H1 (cell line): ENCODE measurements at places on chromosomes 3 and 15. TPM values are rescaled to one million over a fixed set of nuclear protein-coding genes. Genes with fewer than 3 reads are reported as not detected.

ZNF660 gene
- 11.7 and 13.0 TPM in 2 replicates for total RNA-seq

OR5AC2 gene
- not detected in 2 replicates for total RNA-seq

TM4SF1 gene
- total RNA-seq = 0.26 and 1.5 TPM in 2 replicates

ECE2 gene
- total RNA-seq = 0.48 and 0.86 TPM in 2 replicates

RASGRP1 gene
- total RNA-seq = 2.1 and 4.1 TPM in 2 replicates

TMEM62 gene
- 3.5 and 4.0 TPM in 2 replicates for total RNA-seq

RHCG gene
- 0.46 TPM in 1 of 2 replicates, not detected in the other for total RNA-seq

ZDHHC23 gene
- total RNA-seq = 14.1 and 15.7 TPM in 2 replicates

GP5 gene
- 0.10 and 0.13 TPM in 2 replicates for total RNA-seq

GOLGA6L4 gene
- 3.6 and 3.7 TPM in 2 replicates for total RNA-seq

CCR8 gene
- not detected in 2 replicates for total RNA-seq

SCAMP2 gene
- 40.3 and 41.7 TPM in 2 replicates for total RNA-seq

BTLA gene
- total RNA-seq = not detected in 2 replicates

NR2C2 gene
- total RNA-seq = 43.1 and 44.4 TPM in 2 replicates

ARL14 gene
- total RNA-seq = not detected in 2 replicates

GRCh38 chr3:90128391-90128790, 1021.0 kb downstream of the EPHA3 start:
- DNase-seq = no peak

GRCh38 chr3:4466741-4467521, at the start of gene SUMF1:
Gene SUMF1 (minus strand): TSS chr3:4467269. CDS start chr3:4467245, 24 bp downstream.
- peak; percentile 88 for DNase-seq

DNA sequence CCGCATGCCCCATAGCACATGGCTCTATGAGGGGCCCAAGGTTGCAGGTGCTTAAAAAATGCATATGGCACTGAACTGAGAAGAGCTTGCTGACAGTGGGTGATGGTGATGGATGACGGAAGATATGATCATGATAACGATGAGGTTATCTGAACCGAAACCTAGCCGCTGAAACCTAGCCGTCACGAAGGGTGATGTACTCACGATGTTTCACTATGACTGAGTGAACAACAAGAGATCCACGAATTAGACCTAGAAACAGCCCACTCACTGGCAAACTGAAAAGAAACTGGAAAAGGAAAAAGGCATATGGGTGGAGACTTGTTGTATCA, 57.6 kb upstream of the BCL6 start:
- DNase-seq = no peak

DNA sequence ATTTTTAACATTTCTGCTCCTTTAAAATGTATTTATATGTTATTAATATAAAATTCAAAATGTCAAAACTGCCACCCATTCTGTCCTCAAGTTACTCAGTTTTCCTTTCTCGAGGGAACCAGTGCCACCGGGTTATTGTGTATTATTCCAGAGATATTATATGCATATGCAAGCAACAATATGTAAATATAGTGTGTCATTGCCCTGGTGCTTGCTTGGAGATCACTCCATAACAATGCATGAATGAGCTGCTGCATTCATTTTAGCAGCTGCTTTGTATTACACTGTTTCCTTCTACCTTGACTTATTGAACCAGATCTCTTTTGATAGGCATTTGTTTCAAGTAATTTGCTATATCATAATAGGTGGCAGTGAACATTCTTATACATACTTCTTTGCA, 509.1 kb downstream of the MCTP2 start:
- DNase-seq = no peak

GRCh38 chr3:90010341-90010740, 902.9 kb downstream of the EPHA3 start:
- no peak for DNase-seq

DNA sequence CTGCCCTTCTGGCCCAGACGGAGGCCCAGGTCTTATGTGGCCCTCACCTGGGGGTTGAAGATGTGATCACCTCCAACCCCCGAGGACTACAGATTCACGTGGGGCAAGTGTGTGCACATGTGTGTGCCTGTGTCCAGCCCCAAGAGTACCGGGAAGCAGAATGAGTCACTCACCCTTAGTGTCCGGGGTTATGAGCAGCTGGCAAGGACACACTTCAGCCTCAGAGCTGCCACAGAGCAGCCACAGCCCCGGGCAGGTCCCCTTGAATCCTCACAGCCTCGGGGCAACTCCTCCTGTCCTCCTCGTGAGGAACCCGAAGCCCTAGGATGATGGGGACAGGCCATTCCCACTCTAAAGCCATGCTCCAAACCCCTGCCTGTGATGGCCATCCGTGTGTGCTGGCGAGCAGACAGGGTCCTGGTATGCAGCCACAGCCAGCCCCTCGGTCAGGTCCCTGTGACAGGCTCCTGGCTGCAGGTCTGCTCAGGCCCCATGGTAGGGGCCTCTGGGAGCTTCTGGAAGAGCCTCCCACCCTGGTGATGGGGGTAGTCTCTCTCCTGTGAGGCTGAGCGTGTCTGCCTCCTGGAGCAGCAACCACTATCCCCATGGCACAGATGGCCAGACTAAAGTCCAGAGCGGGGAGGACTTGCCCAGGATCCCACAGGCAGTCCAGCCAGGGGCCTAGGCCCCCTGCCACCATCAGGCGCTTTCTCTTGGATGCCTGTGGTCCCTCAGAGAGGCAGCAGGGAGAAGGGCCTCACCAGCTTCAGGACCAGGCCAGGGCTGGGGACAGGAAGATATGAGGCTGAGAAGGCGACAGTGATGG, 852 bp downstream of the STAB1 start:
- no peak for DNase-seq

- DNase-seq = no peak
These were observed 19.0 kb downstream of the SPATA12 start for GRCh38 chr3:57079474-57079831.

GRCh38 chr3:24154013-24154695, 209.1 kb downstream of the NR1D2 start:
- no peak for DNase-seq

- DNase-seq = no peak
These were observed 11.7 kb upstream of the LYZL4 start for GRCh38 chr3:42421818-42422796.

- no peak for DNase-seq
These were observed 402.6 kb downstream of the NLGN1 start for GRCh38 chr3:173800154-173800553.

GRCh38 chr15:95989392-95989791, 341.1 kb upstream of the NR2F2 start:
- no peak for DNase-seq

DNA sequence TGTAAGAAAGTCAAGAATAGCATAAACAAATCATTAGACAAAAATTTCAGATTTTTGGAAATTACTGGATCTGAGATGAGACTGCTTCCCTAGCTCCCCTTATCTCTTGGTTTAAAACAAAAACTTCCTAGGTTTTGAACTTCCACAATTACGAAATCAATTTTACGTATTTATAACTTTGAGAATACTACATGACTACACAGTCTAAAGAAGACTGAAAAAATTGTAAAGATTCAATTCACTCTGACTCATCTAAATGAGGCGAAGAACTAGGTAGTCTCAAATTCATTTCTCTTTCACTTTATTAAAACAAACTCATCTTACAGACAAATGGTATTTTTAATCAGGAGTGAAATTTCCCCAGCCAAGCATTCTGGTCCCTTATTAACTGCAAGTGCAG, 10.3 kb downstream of the CCDC54 start:
- DNase-seq = no peak

GRCh38 chr15:31487811-31488436, 161.3 kb downstream of the KLF13 start:
- no peak for DNase-seq

GRCh38 chr15:72824112-72824511, 40.6 kb upstream of the ADPGK start:
- no peak for DNase-seq

DNA sequence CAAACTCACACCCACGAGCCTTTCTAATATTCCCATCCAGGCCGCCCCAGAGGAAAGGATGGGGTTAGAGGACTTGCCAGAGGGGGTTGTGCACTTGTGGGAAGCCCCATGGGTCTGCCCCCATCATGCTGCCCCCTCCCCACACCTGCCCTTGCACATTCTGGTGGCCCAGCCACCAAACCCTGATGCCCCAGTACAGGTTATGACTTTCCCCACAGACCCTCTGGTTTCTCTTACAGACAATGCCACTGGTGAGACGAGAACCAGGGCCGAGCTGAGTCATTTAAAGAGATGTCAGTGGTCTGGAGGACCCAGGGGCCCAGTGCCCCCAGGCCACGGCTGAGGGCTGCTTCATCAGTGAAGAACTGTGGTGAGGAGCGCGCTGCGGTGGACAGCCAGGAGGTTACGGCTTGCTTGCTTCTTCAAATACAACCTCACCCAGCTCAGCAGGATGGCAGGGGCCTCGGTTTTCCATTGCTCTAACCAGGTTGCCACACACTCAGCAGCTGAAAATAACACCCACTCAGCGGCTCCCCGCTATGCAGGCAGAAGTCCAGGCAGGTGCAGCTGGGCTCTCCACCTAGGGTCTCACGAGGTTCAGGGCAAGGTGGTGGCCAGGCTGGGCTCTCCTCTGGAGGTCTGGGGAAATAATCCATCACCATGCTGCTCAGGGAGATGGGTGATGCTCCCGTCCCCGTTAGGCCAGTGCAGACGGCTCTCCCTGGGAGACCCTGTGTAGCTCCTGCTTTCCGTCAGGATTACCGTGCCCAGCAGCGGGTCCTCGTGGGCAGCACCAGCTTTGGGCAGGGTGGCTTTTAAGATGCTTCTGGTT, 13.8 kb upstream of the SNRPA1 start:
- no peak for DNase-seq

GRCh38 chr3:161600173-161600572, 103.6 kb downstream of the OTOL1 start:
- no peak for DNase-seq

GRCh38 chr3:100662113-100662823, 47.0 kb upstream of the TFG start:
- no peak for DNase-seq

DNA sequence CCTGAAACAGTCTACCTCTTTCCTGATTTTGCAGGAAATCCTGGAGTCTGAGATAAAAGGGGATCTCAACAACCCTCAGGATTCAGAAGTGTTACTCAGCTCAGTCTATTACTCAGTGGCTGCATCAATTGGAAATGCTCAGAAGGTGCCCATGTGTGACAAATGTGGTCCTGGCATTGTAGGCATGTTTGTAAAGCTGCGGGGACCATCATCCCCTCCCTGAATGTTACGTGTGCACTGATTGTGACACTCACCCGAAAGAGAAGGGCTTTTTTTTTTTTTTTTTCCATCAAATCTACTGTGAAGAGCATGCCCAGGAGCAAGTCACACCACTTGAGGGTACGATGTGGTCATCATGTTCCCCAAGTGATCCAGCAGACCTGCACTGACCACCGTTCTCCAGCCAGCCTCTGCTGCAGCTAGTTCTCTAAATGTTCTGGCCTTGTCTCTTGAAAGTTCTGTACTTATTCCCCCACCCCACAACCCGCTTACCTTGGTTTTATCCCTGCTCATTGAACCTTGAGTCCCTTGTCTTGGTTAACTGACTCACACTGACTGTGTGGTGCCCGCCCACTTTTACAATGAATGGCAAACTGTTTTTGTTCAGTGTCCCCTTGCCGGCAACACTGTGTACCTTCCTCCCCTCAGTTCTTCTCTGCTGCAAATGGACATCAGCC, 19.8 kb downstream of the ST3GAL6 start:
- DNase-seq = no peak

GRCh38 chr3:183491109-183491922, 62.9 kb upstream of the MCF2L2 start:
- DNase-seq = peak; percentile 45

- peak; percentile 45 for DNase-seq
These were observed 105.7 kb downstream of the IGF1R start for GRCh38 chr15:98753726-98754656.

GRCh38 chr3:150787741-150788370, 24.9 kb upstream of the SIAH2 start:
- DNase-seq = peak; percentile 93

DNA sequence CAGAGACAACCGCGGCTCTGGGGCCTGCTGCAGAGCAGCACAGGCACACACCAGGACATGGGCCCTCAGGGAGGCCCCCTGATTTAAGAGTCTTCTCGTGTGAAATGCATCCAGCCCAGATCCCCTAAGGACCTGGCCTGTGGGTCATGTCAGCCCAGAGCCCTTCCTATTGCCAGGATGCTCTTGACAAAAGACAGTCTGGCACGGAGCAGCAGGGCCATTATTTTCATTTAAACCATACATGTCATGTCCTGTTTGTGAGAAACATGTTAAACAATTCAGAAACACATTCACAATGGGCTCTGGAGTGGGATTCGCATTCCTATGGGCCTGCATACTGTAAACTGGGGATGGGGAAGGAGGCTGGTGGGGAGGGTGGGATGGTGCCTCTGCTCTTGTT, 367.4 kb upstream of the WNT5A start:
- DNase-seq = no peak

- no peak for DNase-seq
These were observed 130.8 kb downstream of the GHSR start for GRCh38 chr3:172317481-172317880.

GRCh38 chr15:24878153-24878552, 76.6 kb upstream of the SNRPN start:
- no peak for DNase-seq

DNA sequence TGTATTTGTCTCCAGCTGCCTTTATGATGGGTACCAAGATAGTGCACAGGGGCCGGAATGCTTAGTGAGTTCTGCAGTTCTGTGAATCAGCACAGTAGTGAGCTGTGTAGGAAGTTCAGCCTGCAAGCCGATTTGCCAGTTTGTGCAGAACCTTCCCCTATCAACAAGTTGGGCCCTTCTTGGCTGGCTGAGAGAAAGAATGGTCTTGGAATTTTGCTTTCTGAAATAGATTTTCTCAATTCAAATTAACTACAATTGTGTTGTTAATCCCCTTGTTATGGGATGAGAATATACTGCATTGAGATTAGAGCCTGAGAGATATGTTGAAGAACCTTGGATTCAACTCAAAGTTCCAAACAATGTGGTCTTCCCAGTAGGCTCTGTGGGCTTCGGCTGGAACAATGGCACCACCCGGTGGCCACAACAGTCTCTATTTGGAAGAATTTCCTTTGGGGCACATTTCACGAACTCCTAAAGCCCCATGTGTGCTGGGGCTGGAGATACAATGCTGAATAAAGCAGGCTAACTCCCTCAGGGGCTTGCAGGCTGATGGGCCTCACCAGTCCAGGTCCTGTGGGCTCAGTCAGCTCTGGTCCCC, 59.1 kb downstream of the TRIM42 start:
- DNase-seq = peak; percentile 71

DNA sequence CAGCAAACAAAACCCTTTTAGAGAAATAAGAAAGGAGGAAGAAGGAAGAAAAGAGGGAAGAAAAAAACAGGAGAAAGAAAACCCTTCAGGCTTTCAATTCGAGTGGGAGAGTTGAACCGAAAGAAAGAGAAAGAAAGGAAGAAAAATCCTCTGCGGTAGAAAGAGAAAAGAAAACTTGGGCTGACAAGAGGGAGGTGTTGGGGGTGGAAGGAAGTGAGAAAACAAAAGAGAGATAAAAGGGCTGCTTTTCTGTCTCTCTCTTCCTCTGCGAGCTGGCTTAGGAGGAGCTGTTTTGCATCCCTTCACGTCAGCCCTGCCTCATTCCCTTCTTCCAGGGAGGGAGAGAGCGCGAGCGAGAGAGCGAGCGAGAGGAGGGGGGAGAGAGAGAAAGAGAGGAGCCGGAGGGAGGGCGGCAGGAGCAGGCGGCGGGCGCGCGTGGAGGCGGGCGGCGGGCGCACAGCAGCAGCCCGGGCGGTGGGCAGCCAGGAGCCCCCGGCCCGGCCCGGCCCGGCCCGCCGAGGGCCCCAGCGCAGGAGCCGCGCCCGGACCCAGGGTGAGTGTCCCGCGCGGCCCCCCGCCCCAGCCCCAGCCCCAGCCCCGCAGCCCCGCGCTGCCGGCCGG, at the start of gene ZNF710:
ZNF710 (plus strand) TSS at position 263 of the 621 bp plus-strand sequence. CDS start 65,814 bp downstream, outside the sequence.
- DNase-seq = no peak

GRCh38 chr3:151315136-151315535, 1.5 kb downstream of the GPR87 start:
- DNase-seq = no peak
